ENCODE measurements at places on chromosomes 4 and X. TPM values are rescaled to one million over a fixed set of nuclear protein-coding genes. Genes with fewer than 3 reads are reported as not detected.

Gene TSPAN7
- 16.8 TPM for polyA plus RNA-seq

Gene NUDT11
- polyA plus RNA-seq: 0.49 TPM

Gene ZNF718
- 0.75 TPM for polyA plus RNA-seq

Gene TASL
- 0.08 TPM for polyA plus RNA-seq

Gene AR
- polyA plus RNA-seq: 0.52 TPM

Gene NOX1
- 0.10 TPM for polyA plus RNA-seq

Gene LDB2
- 4.4 TPM for polyA plus RNA-seq

Gene ADH6
- polyA plus RNA-seq: not detected

Gene SHROOM3
- polyA plus RNA-seq: 15.3 TPM

Gene GLOD5
- polyA plus RNA-seq: 0.26 TPM

Gene SLITRK2
- polyA plus RNA-seq: 0.04 TPM

Gene HS6ST2
- 2.8 TPM for polyA plus RNA-seq

Gene BST1
- polyA plus RNA-seq: 0.96 TPM

Gene DNAAF6
- not detected for polyA plus RNA-seq

Gene RAI2
- 7.0 TPM for polyA plus RNA-seq

Gene SYTL4
- polyA plus RNA-seq: 6.2 TPM
